Kidney epithelial cell (primary cell): ENCODE measurements at places on chromosomes 16 and 17. TPM values are rescaled to one million over a fixed set of nuclear protein-coding genes. Genes with fewer than 3 reads are reported as not detected.

GRCh38 chr17:77196251-77196650, 55.5 kb downstream of the SEC14L1 start:
- no peak for DNase-seq

GRCh38 chr16:82776470-82777146, 149.8 kb downstream of the CDH13 start:
- no peak for DNase-seq

- DNase-seq: no peak
Observed at GRCh38 chr16:89815639-89816348, 653 bp downstream of the FANCA start.

The KRTAP1-1 gene
- not detected in 2 replicates for total RNA-seq

The DPEP3 gene
- not detected in 2 replicates for total RNA-seq

DNA sequence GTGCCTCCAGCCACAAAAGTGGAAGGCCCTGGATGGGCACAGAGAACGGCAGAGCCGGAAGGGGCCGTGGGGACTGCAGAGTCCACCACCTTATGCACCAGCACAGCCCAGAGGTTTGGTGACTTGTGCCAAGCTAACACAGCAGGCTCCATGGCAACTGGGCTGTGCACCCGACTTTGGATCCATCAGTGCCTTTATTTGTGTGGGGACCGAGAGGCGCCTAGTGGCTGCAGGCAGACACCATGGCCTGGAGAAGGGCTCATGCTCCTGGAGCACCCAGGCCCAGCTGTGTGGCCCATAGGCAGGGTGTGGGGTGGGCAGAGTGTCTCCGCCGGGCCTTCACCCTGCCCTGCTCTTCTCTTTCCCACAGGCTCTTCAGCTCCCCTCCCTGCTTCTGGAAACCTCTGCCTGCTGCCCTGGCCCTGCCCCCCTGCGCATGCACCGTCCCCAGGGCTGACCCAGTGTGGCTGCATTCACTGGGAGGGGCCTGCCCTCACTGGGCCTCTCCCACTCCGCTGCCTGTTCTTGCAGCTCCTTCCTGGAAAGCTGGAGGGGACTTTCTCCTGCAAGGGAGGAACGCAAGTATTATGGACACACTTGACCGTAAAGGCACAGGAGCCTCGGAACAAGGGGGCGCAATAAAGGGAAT, 10.1 kb downstream of the C16orf90 start:
- no peak for DNase-seq

DNA sequence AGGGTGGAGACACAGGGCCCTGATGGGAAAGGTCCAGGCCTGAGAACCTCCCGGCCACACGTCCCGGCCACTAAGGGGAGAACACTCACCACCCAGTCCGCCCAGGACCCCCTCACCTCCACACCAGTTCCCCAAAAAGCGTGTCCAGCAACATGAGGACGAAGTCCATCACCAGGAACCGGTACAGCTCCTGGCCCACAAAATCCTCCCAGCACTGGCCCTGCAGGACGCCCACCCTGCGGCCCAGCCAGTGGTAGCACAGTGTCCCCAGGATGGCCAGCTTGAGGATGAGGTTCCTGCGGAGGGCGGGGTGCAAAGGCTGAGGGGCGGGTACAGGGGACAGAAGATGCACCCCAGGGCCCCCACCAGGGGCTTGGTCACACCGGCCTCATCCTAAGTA, 8.0 kb downstream of the TMC6 start:
- no peak for DNase-seq

DNA sequence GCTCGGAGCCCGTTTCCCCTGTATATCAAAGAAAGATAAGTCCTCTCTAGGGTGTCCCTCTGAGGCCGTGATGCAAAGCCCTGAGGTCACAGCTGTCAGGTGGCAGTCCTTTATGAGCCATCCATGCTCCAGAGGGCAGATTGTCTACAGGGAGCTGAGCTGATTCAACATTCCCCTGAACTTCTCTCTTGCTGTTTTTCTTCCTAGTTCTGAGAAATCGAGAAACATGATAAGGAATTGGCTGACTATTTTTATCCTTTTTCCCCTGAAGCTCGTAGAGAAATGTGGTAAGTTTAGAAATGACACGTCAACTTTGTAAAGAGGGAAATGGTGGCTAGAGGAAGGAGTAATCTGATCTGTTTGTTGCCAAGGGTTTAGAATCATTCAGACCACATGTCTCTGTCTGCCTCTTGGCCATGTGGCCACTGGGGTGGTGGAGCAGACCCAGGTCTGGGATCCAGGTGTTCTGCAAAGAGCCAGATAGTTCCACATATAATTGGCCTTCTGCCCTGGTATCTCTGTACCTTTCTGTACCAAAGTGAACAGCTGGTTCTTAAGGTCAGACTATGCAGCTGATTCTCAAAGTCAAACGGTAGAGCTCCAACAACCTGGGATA, 3.5 kb downstream of the CTNS start:
- DNase-seq: no peak

DNA sequence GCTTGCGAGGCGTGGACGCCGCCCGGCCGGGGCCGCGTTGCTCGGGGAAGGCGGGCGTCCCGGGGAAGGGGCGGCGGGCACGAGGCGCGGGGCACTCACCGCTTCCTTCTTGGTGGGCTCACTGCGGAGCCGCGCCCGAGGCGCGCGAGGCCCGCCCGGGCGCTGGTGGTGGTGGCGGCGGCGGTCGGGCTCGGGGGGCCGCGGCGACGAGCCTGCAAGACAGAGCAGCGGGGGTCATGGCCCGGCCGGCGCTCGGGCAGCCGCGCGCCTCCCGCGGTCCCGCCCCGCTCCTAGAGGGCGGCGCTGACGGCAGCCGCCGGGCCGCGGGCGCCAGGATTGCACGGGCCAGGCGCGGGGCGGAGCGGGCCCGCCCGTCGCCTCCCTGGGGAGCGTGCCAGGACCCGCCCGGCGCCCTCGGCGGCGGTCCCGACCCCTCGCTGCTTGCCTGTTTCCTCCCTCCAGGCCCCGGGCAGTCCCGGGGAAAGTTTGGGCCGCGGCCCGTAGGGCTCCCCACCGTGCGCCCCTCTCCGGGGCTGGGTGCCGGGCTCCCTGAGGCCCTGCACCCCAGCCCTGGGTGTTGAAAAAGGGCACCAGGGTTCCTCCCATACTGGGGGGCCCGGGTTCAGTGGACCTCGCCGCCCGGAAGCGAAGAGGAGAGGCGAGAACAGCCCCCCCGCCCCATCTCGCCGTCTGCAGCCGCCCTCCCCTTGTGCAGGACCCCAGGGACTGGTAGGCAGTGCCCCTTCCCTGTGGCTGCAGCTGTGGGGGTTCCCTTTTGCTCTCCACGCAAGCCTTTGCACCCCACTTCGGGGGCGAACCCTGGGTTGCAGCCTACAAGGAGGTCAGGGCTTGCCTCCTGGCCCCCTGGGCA, at the start of gene C16orf74:
TSS of gene C16orf74 (minus strand) at position 270 of the 871 bp plus-strand sequence. CDS start 15,879 bp downstream, outside the sequence.
- no peak for DNase-seq

The LGALS9B gene
- not detected in 2 replicates for total RNA-seq

DNA sequence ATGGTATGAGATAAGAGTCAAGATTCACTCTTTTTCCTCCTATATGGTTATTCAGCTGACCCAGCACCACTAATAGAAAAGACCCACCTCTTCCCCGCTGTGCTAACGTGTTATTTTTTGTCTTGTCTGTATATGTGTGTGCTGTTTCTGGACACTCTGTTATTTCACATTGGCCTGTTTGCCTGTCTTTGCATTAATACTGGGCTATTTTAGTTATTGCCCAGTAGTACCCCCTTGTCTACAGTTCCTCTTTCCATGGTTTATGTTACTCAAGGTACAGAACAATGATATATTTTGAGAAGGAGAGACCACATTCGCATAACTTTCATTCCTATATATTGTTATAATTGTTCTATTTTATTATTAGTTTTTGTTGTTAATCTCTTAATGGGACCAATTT, 74.0 kb upstream of the SIAH1 start:
- DNase-seq: no peak

GRCh38 chr17:72344613-72345012, 223.8 kb downstream of the SOX9 start:
- DNase-seq: no peak

DNA sequence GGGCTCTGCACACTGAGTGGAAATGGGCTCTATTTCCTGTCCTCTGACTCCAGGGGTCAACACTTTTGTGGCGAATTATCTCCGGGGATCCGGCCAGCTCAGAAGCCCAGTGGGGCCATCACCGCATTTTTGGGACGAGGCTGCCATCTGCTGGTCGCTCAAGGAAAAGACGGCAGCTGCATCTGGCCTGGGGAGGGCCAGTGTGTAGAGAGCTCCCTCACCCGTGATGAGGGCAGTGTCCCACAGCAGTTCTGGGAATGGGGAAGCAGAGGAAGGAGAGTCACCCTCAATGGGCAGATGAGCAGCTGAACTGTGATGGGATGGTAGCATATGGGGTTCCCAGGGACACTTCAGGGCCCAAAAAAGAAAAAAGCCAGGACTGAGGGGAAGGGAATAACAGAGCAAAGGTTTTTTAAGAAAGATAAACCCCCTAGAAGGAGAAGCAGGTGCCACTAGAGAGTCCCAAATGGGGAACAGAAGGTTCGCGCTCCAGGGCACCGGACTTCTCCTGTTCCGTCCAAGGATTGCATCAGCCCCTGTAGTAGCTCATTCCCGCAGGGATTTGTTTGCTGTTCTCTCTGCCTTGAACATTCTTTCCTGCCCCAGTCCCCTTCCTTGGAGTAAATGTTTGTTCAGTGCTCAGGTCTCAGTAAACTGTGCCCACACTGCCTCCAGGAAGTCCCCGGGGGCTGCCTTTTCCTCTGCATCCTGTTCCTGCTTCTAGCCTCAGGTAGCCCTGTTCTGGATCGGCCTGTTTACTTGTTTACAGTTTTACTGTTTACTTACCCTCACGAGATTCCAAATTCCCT, 9.3 kb upstream of the ABCC12 start:
- DNase-seq: peak; percentile 7

GRCh38 chr16:50745940-50746339, 4.1 kb downstream of the CYLD start:
- no peak for DNase-seq

DNA sequence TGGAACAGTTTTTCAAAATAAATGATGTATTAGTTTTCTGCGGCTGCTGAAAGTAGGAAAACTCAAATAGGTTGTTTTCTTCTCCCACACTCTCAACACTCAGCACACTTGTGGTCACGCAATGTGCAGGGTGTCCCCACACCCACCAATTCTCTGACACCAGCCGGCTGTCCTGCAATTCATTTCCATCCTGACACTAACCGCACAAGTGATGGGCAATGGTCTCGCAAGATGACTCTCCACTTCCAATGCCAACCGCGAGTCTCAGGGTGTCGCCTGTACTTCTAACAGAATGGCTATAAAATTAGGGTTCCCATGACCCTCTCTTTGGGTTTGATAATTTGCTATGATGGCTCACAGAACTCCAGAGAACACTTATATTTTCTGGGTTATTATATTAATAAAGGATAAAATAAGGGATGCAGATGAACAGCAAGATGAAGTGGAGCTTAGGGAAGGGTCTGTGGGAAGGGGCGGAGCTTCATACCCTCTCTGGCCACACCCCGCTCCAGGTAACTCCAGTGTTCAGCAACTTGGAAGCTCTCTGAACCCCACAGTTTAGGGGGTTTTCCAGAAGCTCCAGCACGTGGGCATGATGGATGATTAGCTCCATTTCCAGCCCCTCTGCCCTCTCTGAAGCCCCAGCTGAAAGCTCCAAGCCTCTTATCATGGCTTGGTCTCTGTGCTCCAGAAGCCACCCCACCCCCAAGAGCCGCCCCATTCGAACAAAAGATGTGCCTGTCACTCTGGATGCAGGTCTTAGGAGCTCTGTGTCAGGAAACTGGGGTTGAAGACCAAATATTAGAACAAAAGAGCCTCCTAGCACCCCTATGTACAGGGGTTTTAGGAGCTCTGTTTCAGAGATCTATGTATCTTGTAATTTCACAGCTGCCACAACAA, 19.8 kb downstream of the TAF1C start:
- no peak for DNase-seq

- no peak for DNase-seq
Observed at GRCh38 chr17:39938140-39938869, 10.8 kb downstream of the LRRC3C start.

DNA sequence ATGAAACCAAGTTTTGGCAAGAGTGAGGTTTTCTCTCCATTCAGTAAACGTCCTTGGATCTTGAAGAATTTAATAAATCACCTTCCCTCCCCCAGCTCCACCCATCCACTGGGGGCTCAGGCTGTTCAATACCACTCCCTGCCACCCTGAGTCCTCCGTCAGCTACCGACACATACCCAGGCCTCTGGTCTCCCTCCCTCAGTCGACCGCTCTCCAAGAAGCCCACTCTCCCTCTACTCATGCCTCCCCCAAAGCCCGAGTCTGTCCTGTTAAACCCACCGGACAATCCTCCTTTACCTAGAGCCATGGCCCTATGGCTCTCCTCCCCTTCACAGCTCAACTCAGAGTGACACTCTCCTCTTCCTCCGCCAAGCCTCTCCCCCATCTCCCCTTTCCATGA, 19.7 kb upstream of the SLC4A1 start:
- DNase-seq: no peak

DNA sequence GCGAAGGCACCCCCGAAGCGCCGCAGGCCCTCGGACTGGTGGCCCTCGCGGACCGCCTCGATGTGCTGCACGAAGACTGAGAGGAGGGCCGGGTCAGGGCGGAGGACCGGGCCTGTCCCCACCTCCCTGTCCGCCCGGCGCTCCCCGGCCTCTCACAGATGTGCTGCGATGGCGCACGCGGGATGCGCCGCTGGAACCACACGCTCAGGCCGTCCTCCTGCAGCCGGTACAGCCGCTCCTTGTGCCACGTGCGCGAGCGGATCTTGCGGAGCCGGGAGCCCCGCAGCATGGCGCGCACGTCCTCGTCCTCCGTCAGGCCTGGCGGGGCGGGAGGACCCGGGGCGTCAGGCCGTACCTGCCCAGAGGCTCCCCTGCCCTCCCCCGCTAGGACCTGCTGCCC, 11.3 kb downstream of the PLCD3 start:
- DNase-seq: no peak

GRCh38 chr17:12024327-12024726, 3.6 kb downstream of the MAP2K4 start:
- peak; percentile 60 for DNase-seq

GRCh38 chr16:86828653-86829052, 250.3 kb downstream of the FOXL1 start:
- DNase-seq: no peak

GRCh38 chr17:47990962-47991731, 20.2 kb downstream of the CDK5RAP3 start:
- DNase-seq: no peak

DNA sequence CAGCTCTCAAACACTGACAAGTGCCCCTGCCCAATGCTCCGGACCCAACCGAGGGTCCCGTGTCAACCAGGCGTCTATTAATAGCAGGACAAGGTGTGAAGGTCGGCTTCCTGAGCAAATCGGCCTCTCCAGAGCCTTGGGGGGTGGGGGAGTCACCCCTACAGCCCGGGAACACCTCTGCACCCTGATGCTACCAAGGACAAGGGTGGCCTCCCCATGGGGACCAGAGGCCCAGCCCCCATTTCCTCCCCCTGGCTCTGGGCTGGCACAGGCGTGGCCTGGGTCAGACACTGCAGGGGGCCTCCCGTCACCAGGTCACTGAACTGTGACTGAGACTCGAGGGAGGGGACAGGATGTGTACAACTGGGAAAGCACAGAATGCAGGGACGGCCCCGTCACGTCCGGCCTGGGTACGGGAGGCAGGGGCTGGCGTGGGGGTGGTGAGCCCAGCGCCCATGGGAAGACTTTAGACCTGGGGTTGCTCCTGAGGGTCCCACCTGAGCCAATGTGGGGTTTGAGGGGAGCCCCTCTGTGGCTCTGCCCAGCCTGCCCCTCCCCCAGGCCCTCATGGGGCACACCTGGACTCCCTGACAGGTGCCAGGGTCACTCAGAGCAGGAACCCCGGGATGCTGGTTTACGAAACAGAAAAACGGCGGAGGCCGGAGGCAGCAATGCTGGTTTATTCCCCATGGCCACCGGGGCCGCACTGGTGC, 579 bp upstream of the CYBA start:
- peak; percentile 62 for DNase-seq
